ENCODE measurements at places on chromosomes 4 and X.
A peak's percentile ranks its signal among the peaks of the same experiment; 100 is the strongest.

- no peak for DNase-seq
These were observed 6.9 kb downstream of the CXCL10 start for GRCh38 chr4:76016393-76016792.

DNA sequence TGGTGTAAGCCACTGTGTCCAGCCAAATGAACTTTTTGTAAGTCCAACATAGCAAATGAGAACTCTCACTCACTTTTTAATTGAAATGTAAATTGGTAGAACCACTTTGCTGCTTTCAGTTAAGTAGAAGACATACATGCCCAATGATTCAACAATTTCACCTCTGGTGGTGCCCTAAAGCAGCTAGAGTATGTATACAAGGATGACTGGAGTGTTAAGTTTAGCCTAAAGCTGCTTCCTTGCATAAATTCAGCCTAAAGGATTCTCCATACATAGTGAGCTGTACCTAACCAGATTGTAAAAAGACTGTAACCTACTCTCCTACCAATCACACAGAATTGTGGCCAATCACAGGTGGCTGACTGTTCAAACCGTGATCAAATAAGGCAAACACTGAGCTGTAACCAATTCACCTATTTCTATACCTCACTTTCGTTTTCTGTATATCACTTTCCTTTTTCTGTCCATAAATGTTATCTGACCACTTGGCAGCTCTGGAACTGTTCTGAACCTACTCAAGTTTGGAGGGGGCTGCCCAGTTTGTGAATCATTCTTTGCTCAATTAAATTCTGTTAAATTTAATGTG lies 39.9 kb downstream of the PDS5A start:
- no peak for DNase-seq

GRCh38 chr4:114091546-114091945 lies 112.1 kb upstream of the ARSJ start:
- DNase-seq, result no peak

DNA sequence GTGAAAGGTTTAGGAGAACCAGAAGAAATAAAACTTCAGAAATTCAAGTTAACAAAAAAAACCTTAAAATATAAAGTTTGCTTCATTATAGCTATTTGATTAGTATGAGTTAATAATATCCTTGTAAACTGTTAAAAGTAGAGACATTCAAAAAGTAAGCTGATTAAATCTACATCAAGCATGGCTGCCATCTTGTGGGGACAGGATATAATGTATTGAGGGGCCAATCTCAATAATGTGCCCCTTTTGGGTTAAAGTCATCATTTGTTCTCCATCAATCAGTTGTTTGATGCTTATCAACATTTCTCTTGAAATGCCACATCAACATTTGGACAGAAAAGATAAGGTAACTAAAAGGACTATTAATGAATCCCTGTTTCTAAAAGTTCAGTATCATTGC lies 4.6 kb upstream of the GRID2 start:
- DNase-seq, result no peak

- no peak for DNase-seq
These were observed 93.4 kb downstream of the FRAS1 start for GRCh38 chr4:78150543-78150864.

DNA sequence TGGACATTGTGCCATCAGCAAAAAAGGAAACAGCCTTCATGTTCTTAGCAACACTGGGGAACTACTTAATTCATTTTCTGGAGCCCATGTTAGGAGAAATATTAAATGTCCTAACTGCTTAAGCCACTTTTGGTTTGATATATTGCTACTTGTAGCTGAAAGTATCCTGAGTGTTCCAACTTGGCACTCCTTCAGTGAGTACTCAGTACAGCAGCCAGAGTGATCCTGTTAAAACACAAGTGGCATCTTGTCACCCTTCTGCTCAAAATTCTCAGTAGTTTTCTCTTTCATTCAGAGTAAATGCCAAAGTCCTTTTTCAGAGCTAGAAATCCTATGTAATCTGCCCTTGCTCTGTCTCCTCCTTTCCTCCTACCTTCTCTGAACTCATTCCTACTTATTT lies 522.0 kb downstream of the GRID2 start:
- no peak for DNase-seq

DNA sequence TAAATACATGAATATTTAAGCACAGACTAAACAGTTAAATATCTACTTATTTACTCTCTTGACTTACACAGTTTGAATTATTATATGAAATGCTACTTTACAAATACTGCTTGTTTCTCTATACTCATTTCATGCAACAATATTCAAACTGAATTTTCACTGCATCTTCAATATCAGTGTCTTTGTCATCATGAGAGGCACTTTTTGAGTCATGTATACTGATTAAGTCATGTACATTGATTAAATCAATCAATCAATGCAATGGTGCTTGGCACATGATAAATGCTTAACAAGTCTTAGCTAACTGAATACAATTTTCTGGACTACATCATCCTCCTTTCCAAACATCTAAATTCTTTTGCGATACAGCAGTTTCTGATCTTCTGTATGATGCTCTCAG lies 67.1 kb downstream of the CHM start:
- DNase-seq, result no peak

DNA sequence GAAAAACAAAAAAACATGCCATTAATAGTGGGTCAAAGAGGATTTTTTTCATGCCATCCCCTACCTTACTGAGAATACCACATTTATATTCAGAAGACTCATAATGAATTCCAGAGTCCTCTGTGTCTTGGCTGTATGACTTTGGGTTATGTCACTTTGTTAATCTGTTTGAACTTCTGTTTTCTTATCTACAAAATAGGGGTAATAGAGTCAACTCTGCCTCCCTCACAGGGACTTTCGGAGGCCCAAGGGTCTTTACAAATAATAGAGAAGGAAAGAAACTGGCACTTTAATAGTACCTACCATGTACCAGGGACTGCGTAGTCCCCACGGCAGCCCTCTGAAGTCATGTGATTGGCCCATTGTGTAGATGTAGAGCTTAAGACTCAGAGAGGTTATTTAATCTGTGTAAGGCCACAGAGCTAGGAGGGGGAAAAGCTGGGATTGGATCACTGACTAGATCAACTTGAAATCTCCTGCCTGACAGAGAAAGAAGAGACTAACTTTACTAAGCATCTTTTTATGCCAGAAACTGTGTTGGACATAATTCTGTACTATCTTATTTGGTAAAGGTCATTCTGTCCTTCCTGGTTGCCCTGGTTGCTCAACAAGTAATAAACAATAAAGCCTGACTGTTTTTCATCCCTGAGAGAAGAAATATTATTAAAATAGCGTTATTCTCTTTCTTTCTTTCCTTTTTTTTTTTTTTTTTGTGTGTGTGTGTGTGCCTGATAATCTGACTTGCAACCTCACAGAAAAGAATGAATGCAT lies 59.6 kb downstream of the NFKB1 start:
- DNase-seq, result no peak

- no peak for DNase-seq
These were observed 79.2 kb downstream of the FBXL5 start for GRCh38 chr4:15575966-15576365.

DNA sequence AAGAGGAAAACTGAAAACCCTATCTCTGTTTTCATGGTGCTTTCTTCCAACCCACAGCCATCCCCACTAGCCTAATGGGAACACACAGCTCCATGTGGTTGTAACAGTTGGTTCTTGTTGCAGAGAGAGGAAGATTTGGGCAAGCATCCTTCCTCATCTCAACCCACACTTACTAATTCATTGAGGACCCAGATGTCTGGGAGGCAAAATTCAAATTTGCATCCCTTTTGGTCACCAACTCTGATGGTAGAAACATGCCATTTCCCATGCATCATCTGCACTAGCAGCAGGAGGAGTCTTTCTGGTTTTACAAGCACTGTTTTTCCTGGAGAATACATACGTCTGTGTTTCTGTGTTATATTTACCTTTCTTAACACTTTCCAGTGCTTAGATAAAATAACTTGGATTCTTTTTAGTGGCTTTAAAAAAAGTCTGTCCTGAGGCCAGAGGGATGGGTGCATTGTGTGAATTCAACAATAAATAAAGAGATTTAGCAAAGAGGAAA lies 301.0 kb downstream of the KCTD8 start:
- DNase-seq, result no peak

DNA sequence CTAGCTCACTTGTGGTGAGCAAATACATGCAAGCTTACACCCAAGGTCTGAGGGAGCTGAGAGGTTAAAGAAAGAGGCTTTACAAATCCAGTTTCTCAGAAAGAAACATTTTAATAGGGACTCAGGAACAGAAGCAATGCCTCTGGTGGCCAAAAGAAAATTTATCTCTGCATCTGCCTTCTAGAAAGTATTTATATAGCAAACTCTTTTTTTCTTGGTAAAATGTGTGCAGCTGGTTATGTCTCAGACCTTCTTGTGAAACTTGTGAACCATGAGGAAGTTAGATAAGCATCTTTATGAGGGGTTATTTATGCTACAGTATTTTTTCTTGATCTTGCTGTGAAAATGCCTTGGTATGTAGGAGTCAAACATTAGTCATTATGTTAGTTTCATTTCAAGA lies 48.5 kb upstream of the CYSLTR1 start:
- no peak for DNase-seq

- no peak for DNase-seq
These were observed 141.8 kb downstream of the EVC2 start for GRCh38 chr4:5566526-5566925.

DNA sequence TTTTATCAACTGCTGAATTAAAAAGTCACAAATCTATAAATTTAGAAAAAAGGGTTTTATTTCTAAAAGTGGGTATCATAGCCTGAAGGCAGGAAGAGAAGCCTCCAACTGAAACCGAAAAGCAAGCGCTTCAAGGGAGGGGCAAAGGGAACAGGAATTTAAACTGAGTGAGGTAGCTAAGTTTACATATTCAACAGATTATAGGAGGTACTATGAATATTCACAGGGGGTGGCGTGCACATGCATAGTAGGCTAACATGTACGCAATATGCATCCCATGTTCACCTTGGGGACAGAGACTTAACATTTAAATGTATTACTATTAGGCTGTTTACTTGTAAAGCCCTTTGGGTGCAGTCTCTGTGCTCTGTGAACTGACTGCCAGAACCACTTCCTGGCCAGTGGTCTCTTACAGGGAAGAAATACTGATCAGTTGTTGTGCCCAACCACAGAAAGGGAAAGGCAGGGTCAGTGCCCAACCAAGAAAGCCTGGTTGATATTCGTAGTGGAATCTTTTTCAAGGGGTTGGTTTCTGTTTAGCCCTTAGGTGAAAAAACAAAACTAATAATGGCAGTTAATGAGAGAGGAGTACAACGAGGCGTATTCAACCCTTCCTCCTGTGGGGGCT lies 168.7 kb upstream of the GALNTL6 start:
- no peak for DNase-seq

DNA sequence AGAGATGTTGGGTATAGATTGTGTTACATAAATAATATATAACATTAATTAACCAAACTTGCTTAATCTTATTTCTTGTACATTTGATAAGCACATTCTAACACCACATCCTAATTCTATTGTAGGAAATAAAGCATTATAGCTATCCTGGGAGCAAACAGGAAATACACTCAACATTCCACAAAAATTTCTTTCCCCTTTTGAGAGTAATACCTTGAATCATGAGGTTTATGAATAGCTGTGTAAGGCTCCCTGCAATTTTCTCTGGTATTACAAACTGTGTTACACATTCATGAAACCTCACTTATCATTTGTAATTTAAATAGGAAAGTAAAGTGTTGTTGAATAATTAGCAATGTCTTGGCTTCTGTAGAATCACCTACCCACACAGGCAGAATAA lies 95.1 kb downstream of the TMEM47 start:
- no peak for DNase-seq

DNA sequence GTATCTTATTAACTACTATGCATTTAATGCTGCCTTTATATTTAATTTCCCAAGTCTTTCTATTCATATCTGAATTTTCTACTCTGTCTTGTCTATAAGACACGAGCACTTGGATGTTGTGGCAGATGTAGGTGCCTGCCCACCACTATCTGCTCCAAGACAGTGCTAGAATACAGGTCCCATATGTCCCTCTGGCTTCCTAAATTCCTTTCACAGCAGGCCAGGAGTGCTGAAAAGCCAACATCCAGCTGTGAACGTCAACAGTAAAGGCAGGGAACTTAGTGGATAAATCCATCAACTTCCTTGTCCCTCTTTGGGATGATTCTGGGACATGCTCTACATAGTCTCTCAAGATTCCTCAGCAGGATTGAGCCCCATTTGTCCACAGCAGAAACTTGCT lies 245.1 kb upstream of the ETNPPL start:
- no peak for DNase-seq

- DNase-seq, result no peak
These were observed 80.0 kb upstream of the NALF2 start for GRCh38 chrX:69424161-69424560.

GRCh38 chr4:2963966-2964471 lies 648 bp downstream of the GRK4 start:
- no peak for DNase-seq

GRCh38 chr4:114890773-114891172 lies 222.6 kb downstream of the NDST4 start:
- DNase-seq, result no peak

DNA sequence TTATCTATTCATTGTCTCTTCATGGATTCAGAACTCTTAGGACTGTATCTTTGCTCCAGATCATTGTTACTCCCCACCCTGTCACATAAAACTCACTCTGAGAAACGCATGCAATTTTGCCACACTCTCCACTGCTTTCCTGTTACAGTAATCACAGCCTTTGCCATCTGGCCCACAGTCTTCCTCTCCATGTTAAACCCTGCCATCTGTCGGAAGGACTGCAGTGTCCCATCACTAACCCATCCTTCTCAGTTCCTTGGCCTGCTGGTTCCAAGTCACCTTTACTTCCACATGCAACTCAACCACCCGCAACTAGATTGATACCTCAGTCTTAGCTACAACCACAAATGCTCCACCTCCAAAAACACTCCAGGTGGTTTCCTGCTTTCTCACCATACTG lies 308.7 kb upstream of the FAM241A start:
- DNase-seq, result no peak

- DNase-seq, result peak; percentile 7
These were observed 857 bp downstream of the SCML1 start for GRCh38 chrX:17737986-17738713.

DNA sequence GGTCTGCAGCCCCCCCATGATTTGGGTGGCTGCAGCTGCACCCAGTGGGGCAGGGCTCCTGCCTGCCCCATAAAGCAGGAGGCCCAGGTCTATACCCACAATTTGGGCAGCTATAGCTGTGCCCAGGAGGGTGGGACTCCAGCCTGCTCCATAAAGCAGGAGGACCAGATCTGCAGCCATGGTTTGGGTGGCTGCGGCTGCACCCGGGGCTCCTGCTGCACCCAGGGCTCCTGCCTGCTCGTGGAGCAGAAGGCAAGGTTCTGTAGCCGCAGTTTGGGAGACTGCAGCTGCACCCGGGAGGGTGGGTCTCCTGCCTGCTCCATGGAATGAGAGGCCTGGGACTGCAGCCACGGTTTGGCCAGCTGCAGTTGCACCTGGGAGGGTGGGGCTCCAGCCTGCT lies 81.1 kb downstream of the ATRX start:
- DNase-seq, result no peak

DNA sequence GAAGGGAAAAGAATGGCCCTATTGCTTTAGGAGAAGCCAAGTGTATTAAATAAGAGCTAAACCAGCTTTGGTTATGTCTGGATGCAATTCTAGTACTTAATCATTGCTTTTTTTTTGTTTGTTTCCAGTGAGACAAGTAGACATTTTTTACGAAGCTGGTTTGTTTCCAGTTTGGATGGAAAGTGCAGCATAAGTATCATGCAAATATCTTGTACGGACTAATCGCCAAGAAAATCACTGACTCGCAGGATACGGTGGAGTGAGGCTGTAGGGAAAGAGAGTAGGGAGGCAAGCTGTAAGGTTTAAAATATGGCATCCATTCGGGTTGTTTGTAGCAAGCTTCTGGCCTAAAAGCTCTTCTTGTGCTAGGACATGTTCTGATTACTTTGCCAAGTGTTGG lies 64.8 kb downstream of the HPGD start:
- no peak for DNase-seq

- DNase-seq, result no peak
These were observed 561.3 kb downstream of the IL1RAPL1 start for GRCh38 chrX:29148511-29148910.

All from stimulated activated CD8-positive, alpha-beta memory T cell treated with anti-CD3 and anti-CD28 coated beads, Interleukin-4, amount 100 ng/mL, for 24 hours (primary cell).